Neural crest cell (in vitro differentiated cells): ENCODE measurements at places on chromosomes 7 and 10. TPM values are rescaled to one million over a fixed set of nuclear protein-coding genes. Genes with fewer than 3 reads are reported as not detected.

GRCh38 chr7:16348251-16348650 lies 73.1 kb downstream of the CRPPA start:
- H3K36me3 ChIP-seq: peaks cover 5% of the 10 kb centered on the region
- no peak for DNase-seq
- no peak overlapping the region for H3K4me3 ChIP-seq
- no peak overlapping the region for H3K27ac ChIP-seq
- H3K27me3 ChIP-seq: no peaks in the 10 kb centered on the region

DNA sequence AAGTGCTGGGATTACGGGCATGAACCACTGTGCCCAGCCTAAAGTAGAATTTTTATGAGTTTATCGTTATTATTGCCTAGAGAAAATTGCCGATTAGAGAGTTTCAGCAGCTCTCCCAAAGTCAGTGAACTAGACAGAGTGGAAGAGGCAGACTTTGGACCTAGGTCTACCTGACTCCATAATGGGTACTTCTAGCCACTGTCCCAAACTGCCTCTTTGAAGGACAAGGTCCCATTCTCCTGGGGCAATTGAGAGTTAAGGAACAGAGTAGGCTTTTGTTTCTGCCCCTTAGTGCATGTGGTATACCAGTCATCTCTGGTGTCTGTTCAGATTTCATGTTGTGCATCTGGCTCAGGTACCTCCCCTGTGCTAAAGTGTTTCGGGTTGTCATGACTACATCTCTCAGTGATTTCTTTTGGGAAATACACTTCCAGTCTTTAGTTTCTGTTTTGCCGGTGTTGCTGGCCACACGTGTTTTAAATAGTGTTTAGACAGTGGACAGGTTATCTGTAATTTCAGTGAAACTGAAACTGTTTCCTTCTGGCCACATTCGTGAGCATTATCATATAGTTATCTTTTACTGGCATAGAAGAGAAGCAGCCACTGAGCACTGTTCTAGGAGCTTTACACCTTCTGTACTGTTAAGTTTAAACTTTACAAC lies 4.7 kb downstream of the TMEM236 start:
- H3K36me3 ChIP-seq: no peaks in the 10 kb centered on the region
- H3K4me1 ChIP-seq: no peaks in the 10 kb centered on the region
- no peak overlapping the region for H3K4me3 ChIP-seq
- H3K27ac ChIP-seq: no peak overlapping the region
- no peak for DNase-seq
- no peaks in the 10 kb centered on the region for H3K27me3 ChIP-seq

DNA sequence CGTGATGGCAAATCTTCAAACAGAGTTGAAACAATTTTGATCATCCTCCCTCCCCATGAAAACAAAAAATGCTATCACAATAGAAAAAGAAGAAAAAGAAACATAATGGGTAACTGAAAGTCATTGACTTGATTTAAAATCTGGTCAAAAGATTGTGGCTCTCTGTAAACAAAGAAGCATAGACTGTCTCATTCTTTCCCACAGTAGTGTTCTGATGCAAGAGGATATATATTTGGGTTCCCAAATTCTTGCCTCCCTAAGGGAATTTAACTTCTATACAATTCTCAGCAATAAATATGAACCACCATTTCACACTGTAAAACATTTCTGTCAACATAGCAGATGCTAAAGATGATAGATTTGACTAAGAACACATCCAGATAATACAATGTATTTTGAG lies 32.8 kb upstream of the MEOX2 start:
- peak overlapping the region; percentile 94 for H3K27ac ChIP-seq
- peaks cover 12% of the 10 kb centered on the region for H3K4me1 ChIP-seq
- H3K4me3 ChIP-seq: no peak overlapping the region
- no peak for DNase-seq

DNA sequence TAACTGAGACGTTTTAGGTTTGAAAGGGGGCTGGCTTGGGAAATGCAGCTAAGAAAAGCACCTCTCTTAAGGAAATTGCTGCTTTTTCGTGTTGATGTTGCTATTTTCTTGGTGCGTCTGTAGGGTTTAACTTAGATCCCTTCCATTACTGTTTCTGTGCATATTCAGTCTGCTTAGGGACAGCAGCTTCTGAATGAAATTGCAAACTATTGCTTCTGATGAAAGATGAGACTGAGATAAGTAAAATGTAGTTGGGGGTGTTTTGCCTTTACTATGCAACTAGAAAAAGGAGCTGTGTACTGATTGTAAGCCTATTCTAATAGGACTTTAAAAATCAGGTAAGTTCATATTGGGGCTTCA lies 772 bp downstream of the HDAC9 start:
- H3K27me3 ChIP-seq: no peaks in the 10 kb centered on the region
- peak overlapping the region; percentile 8 for H3K27ac ChIP-seq
- peaks cover 54% of the 10 kb centered on the region for H3K4me1 ChIP-seq
- no peak for DNase-seq
- peak overlapping the region; percentile 88 for H3K4me3 ChIP-seq

DNA sequence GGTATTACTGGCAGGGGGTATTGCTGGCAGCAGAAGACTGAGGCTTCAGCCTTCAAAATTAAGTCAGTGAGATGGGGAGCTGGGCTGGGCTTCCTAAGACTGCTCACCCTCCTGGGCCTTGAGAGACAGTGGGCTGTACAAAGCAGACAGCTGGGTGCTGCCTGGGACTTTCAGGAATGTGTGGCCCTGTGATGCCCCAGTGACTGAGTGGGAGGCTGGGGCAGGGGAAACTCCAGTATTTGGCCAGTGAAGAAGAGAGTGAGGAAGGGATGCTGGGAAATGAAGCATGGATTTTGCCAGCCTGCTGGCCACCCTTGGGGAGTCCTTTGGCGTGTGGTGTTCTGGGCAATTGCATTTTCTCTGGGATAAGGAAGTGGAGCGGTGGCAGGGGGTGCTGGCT lies 442 bp downstream of the ANKRD2 start:
- H3K4me1 ChIP-seq: no peaks in the 10 kb centered on the region
- no peak overlapping the region for H3K4me3 ChIP-seq
- no peak overlapping the region for H3K27ac ChIP-seq
- no peak for DNase-seq

DNA sequence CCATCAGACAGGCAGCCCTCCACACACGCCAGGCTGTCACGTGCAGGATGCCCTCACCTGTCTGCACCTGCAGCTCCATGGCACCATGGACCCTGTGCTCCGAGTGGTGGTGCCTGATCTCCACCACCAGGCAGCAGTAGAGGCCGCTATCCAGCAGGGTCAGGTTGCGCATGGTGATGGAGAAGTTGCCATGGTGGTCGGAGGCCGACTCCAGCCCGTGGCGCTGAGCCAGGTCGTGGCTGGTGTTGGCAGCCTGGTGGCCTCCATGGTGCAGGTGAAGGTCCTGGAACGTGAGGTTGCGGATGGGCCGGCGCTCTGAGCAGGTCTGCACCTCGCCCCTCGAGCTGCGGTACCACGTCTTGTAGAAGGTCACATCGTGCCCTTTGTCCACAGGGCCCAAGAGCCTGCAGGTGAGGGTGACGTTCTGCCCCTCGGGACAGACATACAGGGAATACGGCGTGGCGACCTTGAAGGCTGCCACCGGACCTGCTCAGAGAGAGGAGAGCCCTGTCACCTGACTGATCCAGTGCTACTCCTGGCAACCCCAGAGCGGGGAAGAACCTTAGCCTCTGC lies 11.7 kb downstream of the VSIR start:
- DNase-seq: no peak
- peaks cover 7% of the 10 kb centered on the region for H3K4me1 ChIP-seq
- H3K27me3 ChIP-seq: no peaks in the 10 kb centered on the region
- H3K4me3 ChIP-seq: no peak overlapping the region
- H3K27ac ChIP-seq: peak overlapping the region; percentile 94

- peaks cover 51% of the 10 kb centered on the region for H3K4me1 ChIP-seq
- H3K36me3 ChIP-seq: peaks cover 12% of the 10 kb centered on the region
- DNase-seq: no peak
- H3K4me3 ChIP-seq: peak overlapping the region; percentile 54
- no peak overlapping the region for H3K27ac ChIP-seq
- no peaks in the 10 kb centered on the region for H3K27me3 ChIP-seq
Measured at GRCh38 chr10:100182908-100183307, 2.9 kb downstream of the ERLIN1 start.

GRCh38 chr7:133560900-133561299 lies 308.0 kb downstream of the EXOC4 start:
- no peaks in the 10 kb centered on the region for H3K27me3 ChIP-seq
- H3K27ac ChIP-seq: no peak overlapping the region
- no peak for DNase-seq
- no peak overlapping the region for H3K4me3 ChIP-seq

GRCh38 chr7:124489925-124490324 lies 275.7 kb downstream of the GPR37 start:
- H3K4me3 ChIP-seq: no peak overlapping the region
- no peaks in the 10 kb centered on the region for H3K4me1 ChIP-seq
- no peaks in the 10 kb centered on the region for H3K27me3 ChIP-seq
- DNase-seq: no peak

DNA sequence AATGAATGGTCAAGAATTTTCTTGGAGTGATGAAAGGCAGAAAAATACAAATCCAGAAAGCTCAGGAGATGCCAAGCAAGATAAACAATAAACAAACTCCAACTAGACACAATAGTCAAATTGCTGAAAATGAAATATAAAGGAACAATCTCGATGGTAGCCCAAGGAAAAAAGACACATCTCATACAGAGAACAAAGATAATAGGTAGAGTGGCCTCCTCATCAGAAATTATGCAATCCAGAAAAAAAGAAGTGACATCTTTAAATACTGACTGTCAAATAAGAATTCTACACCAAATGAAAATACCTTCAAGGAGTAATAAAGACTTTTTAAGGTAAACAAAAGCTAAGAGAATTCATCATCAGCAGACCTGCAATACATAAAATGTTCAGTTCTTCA lies 150.4 kb downstream of the ANK3 start:
- DNase-seq: no peak
- H3K27me3 ChIP-seq: no peaks in the 10 kb centered on the region
- no peaks in the 10 kb centered on the region for H3K36me3 ChIP-seq
- H3K4me1 ChIP-seq: peaks cover 7% of the 10 kb centered on the region
- no peak overlapping the region for H3K4me3 ChIP-seq
- no peak overlapping the region for H3K27ac ChIP-seq

GRCh38 chr10:4033341-4033896 lies 248.4 kb upstream of the KLF6 start:
- H3K4me1 ChIP-seq: no peaks in the 10 kb centered on the region
- no peak for DNase-seq
- no peaks in the 10 kb centered on the region for H3K27me3 ChIP-seq
- no peak overlapping the region for H3K27ac ChIP-seq

GRCh38 chr7:36159618-36160017 lies 6.6 kb downstream of the EEPD1 start:
- H3K36me3 ChIP-seq: no peaks in the 10 kb centered on the region
- no peak overlapping the region for H3K4me3 ChIP-seq
- no peak for DNase-seq
- peaks cover 19% of the 10 kb centered on the region for H3K4me1 ChIP-seq
- H3K27me3 ChIP-seq: no peaks in the 10 kb centered on the region

DNA sequence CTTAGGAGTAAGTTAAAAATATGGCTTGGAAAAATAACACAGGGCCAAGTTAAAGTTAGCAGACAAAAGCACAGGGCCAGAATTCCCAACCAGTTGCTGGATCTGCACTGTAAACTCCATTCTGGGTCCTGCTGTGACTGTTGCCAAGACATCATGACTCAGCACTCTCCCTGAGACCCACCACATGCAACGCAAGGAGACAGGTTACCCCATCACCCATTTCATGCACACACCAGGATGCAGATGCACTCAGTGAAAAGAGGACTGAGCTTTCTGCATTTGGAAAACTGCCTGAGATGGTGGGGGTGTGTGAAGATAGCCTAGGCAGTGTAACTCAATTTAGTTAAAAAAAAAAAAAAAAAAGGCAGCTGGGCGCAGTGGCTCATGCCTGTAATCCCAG lies 97.6 kb upstream of the ZNF438 start:
- no peak for DNase-seq
- H3K4me1 ChIP-seq: peaks cover 30% of the 10 kb centered on the region

- H3K27me3 ChIP-seq: peaks cover 49% of the 10 kb centered on the region
- DNase-seq: no peak
- no peaks in the 10 kb centered on the region for H3K36me3 ChIP-seq
- H3K27ac ChIP-seq: no peak overlapping the region
- H3K4me3 ChIP-seq: peak overlapping the region; percentile 83
Measured at GRCh38 chr10:116743266-116744064, 1.1 kb upstream of the HSPA12A start.

DNA sequence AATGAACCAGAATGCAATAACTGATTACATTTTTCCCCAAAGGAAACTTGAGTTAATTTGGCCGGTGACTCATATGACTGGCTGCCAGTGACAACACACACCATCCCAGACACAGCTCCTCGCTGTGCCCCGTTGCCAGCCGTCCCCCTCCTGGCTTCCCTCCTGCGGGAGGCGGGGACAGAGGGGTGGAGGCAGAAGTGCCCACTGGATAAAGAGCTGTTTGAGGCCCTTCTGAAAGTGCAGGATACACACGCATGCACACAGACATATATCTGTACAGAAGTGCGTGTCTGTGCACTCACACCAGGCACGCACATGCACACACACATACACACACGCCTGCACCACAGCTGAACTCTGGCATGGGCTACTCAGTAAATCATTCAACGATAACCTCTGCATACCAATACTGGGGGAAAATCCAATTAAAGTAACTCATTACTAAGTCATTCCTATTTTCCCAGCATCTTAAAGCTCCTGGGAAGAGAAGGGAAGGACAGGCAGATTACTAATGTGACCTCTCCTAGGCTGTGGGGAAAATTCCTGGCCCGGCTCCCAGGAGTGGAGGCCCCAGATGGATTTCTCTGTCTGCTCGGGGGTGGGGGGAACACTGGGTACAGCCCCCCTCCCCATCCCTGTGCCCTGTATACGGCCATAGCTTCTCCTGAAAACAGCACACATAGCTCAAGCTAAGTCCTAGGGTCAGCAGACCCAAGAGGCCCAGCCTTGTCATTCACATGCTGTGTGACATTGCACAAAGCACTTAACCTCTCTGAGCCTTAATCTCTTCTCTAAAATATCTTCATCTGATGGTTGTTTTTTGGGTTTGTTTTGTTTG lies 52.3 kb upstream of the MYL10 start:
- H3K4me3 ChIP-seq: no peak overlapping the region
- no peak for DNase-seq
- no peaks in the 10 kb centered on the region for H3K36me3 ChIP-seq
- H3K27ac ChIP-seq: no peak overlapping the region
- peaks cover 2% of the 10 kb centered on the region for H3K27me3 ChIP-seq
- no peaks in the 10 kb centered on the region for H3K4me1 ChIP-seq

DNA sequence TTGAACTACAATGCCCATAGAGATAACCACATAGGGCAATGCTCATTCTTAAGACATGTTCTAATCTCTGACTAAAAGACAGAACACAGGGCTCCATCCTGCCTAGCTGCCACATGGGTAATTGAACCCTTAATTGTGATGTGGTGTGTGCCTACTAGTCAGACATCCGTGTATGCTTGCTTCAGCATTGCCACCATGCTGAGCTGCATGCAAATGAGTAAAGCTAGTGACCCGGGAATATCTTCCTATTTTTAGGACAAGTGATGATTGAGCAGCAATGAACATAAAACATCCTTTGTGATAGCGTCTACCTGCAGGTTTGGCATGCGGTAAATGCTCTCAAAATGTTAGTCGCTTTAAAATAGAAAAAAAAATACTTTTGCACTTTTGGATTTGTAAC lies 115.8 kb downstream of the MAGI2 start:
- no peak overlapping the region for H3K4me3 ChIP-seq
- peaks cover 8% of the 10 kb centered on the region for H3K4me1 ChIP-seq
- H3K27ac ChIP-seq: no peak overlapping the region
- DNase-seq: no peak

LRRC17 gene
- total RNA-seq: 34.9 and 35.8 TPM in 2 replicates

GATA3 gene
- 0.35 and 0.39 TPM in 2 replicates for total RNA-seq

ACTL6B gene
- 2.4 and 3.1 TPM in 2 replicates for total RNA-seq

OR2A42 gene
- 0.14 TPM in 1 of 2 replicates, not detected in the other for total RNA-seq

HABP2 gene
- not detected in 2 replicates for total RNA-seq

BAIAP2L1 gene
- total RNA-seq: 1.5 and 2.1 TPM in 2 replicates

APBB1IP gene
- not detected in 2 replicates for total RNA-seq
